ENCODE measurements at places on chromosomes 4 and X.
A peak's percentile ranks its signal among the peaks of the same experiment; 100 is the strongest.

GRCh38 chr4:105149771-105150170 is 3.1 kb downstream of the TET2 start:
- DNase-seq = no peak

DNA sequence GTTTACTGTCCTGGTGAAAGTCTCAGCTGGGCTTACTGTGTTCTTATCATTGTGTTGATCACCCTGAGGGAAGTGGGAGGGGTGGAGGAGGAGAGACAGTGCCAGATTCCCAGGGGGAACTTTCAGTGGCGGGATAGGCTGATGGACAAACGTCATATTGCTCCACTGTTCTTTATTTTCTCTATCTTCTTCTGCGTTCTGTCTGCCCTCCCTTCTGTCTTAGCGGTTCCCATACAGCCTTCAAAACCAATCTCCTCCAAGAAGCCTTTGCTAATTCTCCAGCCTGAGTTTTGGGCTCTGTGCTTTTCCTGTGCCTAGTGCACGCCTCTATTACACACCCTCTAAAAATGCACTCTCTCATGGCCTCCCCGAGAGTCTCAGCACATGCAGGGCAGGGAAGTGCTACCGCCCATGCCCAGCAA is 448.7 kb upstream of the FAT1 start:
- DNase-seq = no peak

DNA sequence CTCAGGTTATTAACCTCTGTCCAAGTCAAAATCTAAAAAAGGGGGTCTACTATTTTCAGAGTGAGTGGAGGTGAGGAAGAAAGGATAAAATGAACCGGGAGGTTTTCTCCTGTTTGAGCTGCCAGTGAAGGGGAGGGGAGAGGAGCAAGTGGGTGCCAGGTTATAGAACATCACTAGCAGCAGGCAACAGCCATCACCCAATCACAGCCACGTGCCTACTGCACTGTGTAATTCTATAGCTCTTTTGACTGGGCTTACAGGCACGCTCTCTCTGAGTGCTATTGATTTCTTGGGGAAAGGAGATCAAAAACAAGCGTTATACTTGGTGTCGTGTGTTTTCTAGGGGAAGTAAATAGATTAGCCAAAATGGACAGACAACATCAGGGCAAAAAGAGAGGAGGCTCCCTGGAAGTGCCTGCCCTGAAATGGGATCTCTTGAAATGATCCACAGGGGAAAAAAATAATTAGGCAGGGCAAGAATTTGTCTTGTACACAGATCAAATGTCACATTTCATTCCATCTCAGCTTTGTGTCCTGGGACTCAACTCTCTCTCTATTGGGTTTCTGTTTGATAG is 300.5 kb upstream of the LCORL start:
- DNase-seq = no peak

- DNase-seq = no peak
These were observed 53.2 kb downstream of the TBL1X start for GRCh38 chrX:9518051-9518450.

- no peak for DNase-seq
These were observed 6.9 kb downstream of the SLC10A7 start for GRCh38 chr4:146514651-146515357.

DNA sequence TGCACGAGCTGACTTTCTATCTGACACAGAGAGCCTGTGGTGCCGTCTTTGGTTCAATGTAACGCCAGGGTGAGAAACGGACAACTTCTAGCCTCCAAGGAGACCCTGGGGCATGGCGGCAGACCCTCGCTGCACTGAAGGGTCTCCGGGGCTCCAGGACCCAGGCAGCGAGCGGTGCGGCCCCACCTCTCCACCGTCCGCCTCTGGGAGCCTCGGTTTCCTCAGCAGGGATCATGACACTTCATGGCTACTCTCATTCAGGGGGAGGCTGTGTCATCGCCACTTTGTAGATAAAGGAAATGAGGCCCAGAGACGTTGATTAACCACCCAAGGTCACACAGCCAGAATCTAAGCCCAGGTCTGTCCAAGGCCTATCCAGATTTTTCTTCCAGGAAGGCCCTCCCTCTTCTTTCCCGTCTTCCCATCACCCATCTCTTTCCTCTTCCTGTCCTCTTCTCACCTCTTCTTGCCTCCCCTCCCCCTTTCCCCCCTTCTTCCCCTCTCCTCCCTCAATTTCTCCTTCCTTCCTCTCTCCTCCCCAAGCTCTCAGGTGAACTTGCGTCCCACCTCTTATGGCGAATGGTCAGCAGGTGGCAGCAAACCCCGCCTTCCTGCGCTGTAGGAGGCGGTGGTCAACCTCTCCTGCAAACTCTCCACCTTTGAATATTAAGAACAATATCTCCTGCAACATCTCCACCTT is 69.3 kb upstream of the HMX1 start:
- DNase-seq = no peak

- DNase-seq = peak; percentile 17
These were observed 47.8 kb upstream of the HSD17B10 start for GRCh38 chrX:53481816-53482465.

- no peak for DNase-seq
These were observed 87.9 kb upstream of the NR3C2 start for GRCh38 chr4:148530114-148530513.

DNA sequence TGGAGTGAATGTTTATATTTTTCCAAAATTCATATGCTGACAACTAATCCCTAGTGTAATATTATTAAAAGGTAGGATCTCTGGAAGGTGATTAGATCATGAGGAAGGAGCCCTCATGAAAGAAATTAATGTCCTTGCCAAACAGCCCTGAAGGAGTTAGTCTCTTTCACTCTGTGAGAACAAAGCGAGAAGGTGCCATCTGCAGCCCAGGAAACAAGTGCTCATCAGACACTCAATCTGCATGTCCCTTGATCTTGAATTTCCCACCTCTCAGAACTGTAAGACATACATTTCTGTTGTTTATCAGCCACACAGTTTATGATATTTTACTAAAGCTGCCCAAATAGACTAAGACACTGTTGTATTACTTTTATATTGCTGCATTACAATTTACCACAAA is 1283.4 kb downstream of the PCDH7 start:
- no peak for DNase-seq

DNA sequence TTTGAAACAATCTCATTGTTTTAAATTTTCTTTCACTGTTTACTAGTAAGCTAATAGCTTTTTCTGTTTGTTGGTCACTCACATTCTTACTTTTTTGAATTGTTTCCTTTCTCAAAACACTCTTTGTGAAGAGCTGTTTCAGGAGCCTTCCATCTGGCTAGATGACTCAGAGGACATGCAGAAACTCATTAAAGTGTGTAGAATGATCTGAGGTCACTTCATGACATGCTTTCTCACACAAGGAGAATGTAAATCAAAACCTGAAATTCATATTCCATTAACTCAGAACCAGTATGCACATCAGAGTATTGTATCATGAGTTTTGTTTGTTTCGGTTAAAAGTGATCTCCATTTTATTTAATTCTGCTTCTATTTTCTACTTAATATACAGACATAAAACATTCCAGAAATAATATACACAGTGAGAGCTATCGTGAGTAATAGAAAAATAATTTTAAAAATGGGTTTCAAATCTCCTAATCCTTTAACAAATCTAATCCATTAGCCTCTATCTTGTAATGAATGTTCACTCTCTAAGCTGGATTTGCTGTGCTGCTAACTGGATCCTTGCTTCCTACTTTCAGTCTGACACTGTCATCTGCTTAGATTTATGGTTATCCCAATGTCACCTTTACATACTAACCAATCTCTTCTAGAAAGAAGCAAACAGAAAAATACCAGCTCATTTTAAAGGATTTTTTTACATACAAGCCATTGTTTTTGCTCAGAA is 449.6 kb downstream of the FSTL5 start:
- DNase-seq = no peak

GRCh38 chr4:99622341-99622740 is 35.3 kb downstream of the C4orf54 start:
- DNase-seq = no peak

GRCh38 chr4:15556511-15557092 is 86.9 kb downstream of the CC2D2A start:
- no peak for DNase-seq

DNA sequence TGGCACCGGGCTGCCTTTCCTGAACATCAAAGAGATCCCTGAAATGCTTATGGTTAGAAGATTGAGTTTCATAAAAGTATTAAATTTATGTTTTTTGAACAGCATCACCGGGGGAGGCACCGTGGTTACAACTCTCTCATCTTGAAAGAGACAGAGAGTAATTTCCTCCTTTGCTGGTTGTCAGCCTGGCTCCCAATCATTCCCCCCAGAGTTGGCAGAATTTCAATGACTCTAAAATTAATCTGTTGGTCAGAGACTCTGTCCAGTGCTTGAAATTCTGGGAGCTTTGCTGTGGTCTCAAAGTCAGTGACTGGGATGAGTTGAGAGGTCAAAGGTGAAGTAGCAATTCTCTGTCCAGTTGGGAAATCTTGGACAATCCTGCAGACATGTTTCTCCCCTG is 135.9 kb downstream of the RAB28 start:
- DNase-seq = no peak

DNA sequence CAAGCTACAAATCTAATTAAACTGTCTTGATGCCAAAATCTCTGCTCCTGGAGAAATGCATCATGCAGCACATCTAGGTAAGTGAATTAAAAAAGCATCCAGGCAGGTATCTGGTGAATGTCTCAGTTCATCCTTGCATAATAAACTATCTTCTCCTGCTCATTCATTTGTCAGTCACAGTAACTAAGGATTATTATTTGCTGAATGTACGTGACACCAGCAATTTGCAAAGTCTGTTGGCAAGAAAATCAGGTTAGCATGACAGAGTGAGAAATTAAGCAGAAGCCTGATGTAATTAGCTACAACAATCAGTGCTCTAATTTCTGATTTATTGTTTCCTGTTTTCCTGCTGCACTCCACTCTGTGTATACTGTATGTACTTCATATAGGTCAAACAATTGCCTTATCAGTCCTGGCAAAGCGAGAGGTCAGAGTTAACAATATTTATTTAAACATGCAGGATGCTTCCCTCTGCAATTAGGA is 213.6 kb downstream of the FBXO8 start:
- DNase-seq = no peak

DNA sequence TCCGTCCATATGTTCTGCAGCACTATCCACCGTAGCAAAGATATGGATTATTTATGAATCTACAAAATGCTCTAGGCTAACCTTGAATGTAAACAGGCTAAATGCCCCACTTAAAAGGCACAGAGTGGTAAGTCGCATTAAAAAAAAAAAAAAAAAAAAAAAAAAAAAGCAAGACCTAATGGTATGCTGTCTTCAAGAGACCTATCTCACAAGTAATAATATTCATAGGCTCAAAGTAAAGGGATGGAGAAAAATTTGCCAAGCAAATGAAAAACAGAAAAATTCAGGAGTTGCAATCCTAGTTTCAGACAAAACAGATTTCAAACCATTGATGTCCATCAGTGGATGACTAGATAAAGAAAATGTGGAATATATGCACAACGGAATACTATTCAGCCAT is 139.4 kb downstream of the GLRA3 start:
- DNase-seq = no peak

- no peak for DNase-seq
These were observed 67.0 kb downstream of the SORBS2 start for GRCh38 chr4:185744946-185745345.

DNA sequence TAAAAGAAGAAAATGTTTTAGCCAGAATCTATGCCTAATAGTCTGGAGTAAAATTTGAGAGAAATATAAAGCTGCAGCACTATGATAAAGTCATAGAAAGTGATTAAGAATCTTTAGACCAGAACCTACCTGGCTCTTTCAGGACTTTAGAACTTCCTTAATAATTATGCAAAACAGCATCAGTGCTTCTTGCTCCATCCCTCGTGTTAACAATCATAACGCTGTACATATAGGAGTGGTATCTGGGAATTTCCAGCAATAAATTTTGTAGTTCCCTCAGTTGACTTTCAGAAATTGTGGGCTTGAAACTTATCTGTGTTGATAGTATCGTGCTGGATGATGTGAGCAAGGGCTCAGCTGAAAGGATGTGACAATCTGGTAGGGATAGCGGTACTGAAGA is 102.1 kb upstream of the RASGEF1B start:
- DNase-seq = no peak

DNA sequence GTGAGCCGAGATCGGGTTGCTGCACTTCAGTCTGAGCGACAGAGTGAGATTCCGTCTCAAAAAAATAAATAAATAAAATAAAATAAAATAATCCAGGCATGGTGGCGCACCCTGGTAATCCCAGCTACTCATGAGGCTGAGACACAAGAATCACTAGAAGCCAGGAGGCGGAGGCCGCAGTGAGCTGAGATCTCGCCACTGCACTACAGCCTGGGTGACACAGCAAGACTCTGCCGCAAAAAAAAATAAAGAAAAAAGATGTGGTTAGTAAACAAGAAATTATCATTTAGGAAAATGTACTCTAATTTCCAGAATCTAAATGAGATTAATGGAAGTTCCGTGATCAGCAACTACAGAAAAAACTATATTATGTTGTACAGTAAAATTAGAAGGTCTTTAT is 14.5 kb upstream of the LRBA start:
- DNase-seq = no peak
